MCF 10A (cell line): ENCODE measurements at places on chromosomes 16 and 17. TPM values are rescaled to one million over a fixed set of nuclear protein-coding genes. Genes with fewer than 3 reads are reported as not detected.

The ADORA2B gene
- 21.7 and 26.0 TPM in 2 replicates for total RNA-seq

The HOXB9 gene
- 1.4 and 2.5 TPM in 2 replicates for total RNA-seq

- no peak for DNase-seq
Observed at GRCh38 chr17:9702914-9703780, 57.8 kb downstream of the USP43 start.

- DNase-seq: no peak
Observed at GRCh38 chr16:7236824-7237410, 95.7 kb upstream of the RBFOX1 start.

DNA sequence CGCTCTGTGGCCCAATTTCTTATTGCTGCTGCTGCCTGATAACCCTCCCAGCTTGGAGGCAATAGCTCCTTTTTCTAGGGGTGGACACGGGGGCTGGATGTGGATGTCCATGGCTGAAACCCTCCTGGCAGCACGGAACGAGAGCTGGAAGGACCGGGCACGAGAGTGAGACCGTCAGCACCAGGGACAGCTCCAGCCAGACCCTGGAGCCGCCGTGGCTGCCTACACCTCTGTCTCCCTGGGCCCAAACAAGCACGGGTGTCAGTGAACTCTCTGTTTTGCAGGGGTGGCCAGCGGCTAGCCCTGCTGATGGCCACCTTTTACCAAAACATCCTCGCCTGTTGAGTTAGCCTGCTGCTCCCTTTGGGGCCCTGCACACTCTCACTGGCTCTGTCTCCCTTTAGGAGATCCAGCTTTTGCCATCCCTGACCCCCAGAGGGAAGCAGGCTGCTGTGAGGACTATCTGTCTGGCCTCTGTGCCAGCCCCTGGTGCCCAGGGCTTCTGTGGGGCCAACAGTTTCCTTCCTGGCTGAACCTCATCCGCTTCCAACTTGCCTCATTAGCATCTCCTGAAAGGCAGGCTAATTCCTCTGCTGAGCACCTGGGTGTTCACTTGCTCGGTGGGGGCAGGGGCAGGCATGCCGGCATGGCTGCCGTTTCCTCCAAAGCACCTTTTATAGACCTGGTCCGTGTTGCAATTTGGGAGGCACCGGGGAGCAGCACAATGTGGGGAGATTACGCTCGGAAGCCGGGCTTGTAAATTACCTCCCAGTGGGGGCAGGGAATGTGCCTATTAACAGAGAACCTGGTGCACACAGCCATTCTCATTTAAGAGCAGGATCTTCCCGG lies 118.1 kb downstream of the ENGASE start:
- peak; percentile 41 for DNase-seq
